GM23248 (cell line): ENCODE measurements at places on chromosomes 13 and 19.

- DNase-seq, result no peak
Measured at GRCh38 chr13:43357564-43357963, 334.2 kb downstream of the DNAJC15 start.

DNA sequence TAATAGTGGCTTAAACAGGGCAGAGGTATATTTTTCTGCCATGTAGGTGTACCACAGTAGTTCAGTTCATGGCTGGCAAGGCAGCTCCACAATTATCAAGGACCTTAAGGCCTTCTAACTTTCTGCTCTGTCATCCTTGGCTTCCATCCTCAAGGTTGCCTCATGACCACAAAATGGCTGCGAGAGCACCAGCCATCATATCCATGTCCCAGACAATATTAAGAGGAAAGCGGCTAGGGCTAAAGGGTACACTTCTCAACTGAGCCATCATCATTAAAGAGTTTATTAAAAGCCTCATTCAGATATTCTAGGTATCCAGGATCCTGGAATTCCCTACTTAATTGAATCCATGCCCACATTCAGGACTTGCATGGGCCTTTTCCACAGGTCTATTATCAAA, 62.7 kb upstream of the MRI1 start:
- DNase-seq, result no peak

- peak; percentile 64 for DNase-seq
Measured at GRCh38 chr13:20161275-20161950, 561 bp upstream of the GJA3 start.

DNA sequence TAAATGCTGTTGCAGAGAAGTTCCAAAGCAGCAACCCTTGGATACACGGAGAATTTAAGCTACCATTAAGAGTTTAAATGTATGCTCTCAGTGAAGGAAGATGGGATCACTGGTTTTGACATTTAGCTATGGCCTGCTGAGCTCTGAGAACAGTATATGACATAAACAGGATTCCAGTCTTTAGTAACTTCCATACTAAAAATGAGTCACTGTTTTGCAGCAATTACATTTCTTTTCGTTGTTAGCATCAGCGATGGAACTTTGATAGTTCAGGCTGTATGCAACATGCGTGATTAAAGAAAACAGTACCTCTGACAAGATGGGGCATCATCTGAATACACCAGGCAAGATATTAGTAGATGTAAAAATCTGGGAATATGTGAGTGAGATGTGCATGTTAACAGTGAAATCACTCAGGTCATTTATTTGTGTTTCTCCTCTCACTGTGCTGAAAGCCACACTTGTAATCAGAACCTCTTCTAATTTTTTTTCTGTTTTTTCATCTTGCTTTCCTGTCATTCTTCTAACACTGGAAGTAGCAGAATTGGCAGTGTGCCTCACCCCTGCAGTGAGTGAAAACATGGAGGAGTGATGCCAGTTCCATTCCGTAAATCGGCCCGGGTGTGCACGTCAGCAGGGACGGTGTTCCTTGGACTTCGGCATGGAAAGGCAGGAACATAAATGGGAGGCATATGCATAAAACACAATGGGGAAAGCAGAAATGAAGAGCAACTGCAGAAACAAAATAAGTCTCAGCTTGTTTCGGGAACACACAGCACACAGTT, 361.5 kb downstream of the OXGR1 start:
- DNase-seq, result no peak

DNA sequence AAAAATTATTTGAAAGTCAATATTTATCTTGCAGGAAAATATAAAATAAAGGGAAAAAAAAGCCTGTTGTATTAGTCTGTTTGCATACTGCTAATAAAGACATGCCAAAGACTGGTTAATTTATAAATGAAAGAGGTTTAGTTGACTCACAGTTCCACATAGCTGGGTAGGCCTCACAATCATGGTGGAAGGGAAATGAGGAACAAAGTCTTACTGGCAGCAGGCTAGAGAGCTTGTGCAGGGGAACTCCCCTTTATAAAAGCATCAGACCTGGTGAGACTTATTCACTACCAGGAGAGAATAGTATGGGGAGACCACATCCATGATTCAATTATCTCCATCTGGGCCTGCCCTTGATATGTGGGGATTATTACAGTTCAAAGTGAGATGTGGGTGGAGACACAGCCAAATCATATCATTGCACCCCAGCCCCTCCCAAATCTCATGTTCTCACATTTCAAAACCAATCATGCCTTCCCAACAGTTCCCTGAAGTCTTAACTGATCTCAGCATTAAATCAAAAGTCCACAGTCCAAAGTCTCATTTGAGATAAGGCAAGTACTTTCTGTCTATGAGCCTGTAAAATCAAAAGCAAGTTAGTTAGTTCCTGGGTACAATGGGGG, 1416.5 kb upstream of the SPRY2 start:
- DNase-seq, result no peak

DNA sequence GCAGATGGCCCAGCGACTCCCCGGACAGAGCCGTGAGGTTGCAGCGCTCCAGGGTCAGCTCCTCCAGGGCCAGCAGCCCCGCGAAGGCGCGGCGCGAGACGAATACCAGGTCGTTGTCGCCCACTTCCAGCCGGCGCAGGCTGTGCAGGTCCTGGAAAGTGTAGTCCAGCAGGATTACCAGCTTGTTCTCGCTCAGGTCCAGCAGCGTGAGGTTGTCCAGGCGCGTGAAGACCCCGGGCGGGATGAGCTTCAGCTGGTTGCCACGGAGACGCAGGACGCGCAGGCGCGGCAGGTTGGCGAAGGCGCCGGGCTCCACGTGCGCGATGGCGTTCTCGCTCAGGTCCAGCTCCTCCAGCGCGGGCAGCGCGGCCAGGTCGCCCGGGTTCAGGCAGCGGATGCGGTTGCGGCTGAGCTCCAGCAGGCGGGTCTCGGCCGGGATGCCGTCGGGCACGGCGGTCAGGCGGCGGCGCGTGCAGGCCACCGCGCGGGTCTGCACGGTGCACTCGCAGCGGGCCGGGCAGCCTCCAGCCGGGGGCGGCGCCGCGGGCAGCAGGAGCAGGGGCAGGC, 9.3 kb upstream of the PEAK3 start:
- peak; percentile 32 for DNase-seq

- peak; percentile 58 for DNase-seq
Measured at GRCh38 chr13:40812724-40813445, 23.5 kb downstream of the SLC25A15 start.

GRCh38 chr13:20991741-20992520, 69.5 kb downstream of the LATS2 start:
- no peak for DNase-seq

DNA sequence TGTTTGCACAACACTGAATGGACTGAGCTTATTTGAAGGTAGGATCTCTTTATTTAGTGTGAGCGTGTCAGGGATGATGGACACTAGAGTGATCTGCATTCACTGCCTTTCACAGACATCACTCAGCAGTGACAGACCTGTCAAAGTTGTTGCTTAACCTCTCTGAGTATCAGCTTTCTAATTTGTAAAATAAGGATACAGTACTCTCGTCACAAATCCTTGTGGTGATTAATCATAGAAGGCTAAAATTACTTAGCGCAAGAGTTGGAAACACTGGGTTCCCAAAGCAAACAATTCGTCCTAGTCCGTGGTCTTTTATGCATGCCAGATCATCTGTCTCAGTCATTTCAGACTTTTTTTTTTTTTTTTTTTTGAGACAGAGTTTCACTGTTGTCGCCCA, 16.6 kb downstream of the CARD8 start:
- DNase-seq, result no peak

DNA sequence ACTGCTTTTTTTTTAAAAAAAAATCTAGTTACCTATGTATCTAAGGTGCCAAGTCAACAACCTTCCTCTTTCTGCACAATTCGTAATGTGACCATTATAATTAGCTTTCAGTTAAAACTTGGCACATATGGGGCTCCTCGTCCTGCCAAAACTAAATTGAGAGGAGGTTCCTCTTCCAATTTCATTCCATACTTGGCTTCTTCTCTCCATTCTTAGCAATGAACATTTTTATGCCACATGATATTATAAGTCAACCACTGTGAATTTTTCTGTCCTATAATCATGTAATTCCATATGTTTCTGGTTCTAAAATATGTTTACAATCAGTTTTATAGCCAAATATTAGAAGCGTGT, 177.0 kb downstream of the DCLK1 start:
- DNase-seq, result no peak

- no peak for DNase-seq
Measured at GRCh38 chr13:42152495-42152894, 104.0 kb downstream of the DGKH start.

DNA sequence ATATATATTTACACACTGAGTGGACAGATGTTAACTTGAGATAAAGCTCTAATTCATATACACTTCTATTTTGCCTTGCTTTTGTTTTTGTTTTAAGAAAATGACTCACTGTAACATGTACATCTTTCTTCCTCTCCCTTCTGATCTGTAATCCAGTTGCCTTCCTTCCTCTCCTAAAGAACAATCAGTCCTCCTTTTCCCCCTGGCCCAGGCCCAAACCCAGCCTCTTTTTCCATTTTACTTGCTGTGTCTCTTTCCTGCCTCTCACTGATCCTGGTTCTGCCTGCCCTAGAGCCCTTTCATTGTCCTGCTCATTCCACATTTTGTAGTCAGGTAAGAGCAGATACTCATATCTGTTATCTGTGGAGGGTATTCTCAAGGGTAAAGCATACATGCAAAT, 50.8 kb downstream of the ZAR1L start:
- DNase-seq, result no peak

DNA sequence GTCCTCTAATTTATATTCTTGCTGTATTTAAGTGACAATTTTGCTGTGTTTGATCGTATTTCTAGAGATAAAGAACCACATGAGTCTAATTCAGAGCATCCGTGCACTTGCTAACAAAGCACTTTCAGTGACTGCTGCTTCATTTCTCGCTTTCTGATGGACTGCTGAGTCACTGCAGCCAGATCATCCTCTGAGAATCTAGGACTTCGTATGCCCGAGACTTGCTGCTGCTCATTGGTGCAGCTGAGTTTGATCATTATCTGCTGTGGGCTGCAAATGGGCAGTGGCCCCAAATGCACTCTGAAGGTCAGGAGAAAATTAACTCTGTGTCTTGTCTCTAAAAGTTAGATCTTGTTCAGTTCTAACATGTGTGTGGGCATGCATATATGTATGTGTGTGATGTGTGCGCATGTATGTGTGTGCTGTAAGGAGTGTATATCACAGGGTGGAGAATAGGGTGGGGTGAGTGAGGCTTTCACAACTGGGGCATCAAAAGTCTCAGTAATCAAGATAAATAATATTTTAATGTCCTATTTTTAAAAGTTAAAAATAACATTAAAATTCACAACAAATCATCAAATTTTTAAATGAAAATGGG, 342.6 kb downstream of the MTUS2 start:
- DNase-seq, result peak; percentile 56

DNA sequence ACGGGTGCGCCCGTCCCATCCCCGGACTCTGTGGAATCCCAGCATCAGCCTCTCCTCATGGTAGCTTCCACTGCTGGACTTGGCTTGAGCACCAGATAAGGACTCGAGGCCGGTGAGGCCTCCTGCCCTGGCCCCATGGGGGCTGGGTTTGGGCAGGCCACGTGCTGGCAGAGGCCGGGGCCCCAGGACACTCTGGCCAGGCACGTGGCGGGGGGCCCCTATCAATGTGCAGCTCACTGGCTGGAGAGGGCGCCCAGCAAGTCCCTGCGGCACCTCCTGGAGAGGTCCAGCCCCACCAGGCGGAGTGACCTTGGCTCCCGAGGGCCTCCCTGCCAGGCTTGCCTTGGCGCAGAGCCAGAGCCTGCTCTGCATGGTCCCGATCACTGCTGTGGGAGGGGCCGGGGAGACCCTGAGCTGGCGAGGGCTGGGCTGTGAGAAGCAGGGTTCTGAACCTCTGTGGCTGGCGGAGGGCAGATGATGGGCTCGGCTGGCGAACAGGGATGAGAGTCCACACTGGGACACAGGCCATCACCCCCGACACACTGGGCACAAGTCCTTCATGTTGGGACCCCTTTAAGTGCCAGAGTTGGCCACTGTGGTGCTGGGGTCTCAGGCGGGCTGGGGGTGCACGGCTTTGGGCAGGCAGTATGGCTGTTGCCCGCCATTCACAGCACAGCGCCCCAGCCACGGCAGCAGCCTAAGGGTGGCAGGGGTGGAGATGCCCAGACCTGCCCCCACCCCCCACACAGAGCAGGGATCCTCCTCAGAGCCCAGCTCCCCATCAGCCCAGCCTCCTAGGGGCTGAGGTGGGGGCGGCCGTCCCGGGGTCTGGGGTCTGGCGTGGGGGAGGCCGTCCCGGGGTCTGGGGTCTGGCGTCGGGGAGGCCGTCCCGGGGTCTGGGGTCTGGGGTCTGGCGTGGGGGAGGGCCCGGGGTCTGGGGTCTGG, 19.1 kb downstream of the CEBPG start:
- DNase-seq, result no peak

DNA sequence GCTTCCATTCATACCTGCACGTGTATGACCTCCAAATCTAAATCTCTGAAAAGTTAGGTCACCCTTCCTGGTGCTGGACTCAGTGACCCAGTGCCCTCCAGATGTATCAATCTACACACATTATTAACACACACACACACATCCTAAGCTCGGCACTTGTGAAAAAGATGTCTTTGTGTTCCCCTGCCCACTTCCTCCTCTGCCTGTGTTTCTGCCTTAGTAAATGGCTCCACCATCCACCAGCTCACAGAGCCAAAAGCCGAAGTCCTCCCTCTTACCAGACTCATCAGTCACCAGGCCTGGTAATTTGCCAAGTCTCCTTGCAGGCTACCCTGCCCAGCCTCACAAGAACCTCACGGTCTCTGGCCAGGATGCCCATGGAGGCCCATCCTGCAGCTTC, 131.5 kb downstream of the SHISA2 start:
- peak; percentile 2 for DNase-seq

DNA sequence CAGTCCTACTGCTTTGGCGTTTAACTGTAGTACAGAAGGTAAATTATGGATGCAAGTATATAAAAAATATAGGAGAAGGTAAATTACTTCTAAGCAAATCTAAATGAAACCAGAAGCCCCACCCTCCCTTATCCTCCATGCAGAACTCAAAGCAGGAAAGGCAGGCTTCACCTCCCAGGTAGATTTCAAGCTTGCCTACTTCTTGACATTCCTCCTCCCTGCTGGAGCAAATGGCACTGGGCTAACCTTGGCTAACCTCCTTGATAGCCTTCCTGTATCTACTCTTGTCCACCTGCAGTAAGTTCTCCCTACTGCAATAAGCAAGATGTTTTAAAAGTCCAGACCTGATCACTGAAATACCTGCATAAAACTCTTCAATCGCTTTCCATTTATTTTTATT, 396.0 kb downstream of the IRS2 start:
- no peak for DNase-seq

DNA sequence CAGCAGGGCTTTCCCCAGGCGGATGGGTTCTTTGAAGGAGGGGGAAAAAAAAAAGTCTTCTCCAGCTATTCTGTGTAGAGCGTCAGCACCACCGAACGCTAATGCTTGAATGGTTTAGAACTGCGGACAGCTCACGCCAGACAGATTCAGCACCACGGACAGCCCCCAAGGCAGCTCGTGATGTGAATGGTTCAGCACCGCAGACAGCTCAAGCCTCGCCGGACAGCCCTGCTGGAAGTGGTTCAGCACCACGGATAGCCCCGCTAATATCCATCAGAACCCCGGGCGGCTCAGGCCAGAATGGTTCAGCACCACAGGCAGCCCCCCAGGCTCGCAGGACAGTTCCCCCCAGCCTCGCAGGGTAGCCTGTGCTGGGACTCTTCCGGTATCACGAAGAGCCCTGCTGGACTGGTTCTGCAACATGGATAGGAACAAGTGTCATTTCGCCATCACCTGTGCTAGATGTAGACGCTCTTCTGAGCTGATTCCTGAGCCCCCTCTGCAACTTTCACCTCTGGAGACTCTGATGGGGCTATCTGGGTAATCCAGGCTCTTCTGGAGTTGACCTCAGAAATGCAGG, 4.9 kb upstream of the SMIM17 start:
- peak; percentile 81 for DNase-seq
